ENCODE measurements at places on chromosomes 7 and 10. TPM values are rescaled to one million over a fixed set of nuclear protein-coding genes. Genes with fewer than 3 reads are reported as not detected.

CADPS2 gene
- total RNA-seq = not detected

IGF2BP3 gene
- not detected for total RNA-seq

SYNPO2L gene
- total RNA-seq = not detected

CPVL gene
- 0.70 TPM for total RNA-seq

CYP3A5 gene
- total RNA-seq = not detected

CAV1 gene
- not detected for total RNA-seq

- no peak for DNase-seq
These were observed 52.3 kb downstream of the FOXP2 start for GRCh38 chr7:114466917-114467316.

GRCh38 chr10:101886521-101887312, 43.1 kb upstream of the KCNIP2 start:
- DNase-seq = no peak

GRCh38 chr10:47254611-47255010, 45.4 kb upstream of the GDF10 start:
- no peak for DNase-seq

GRCh38 chr10:37952926-37953325, 23.5 kb downstream of the ZNF25 start:
- no peak for DNase-seq
